H7 (cell line): ENCODE measurements at places on chromosomes 11 and 22.
A peak's percentile ranks its signal among the peaks of the same experiment; 100 is the strongest.

- no peak for DNase-seq
Observed at GRCh38 chr22:34437140-34437539, 516.9 kb upstream of the LARGE1 start.

DNA sequence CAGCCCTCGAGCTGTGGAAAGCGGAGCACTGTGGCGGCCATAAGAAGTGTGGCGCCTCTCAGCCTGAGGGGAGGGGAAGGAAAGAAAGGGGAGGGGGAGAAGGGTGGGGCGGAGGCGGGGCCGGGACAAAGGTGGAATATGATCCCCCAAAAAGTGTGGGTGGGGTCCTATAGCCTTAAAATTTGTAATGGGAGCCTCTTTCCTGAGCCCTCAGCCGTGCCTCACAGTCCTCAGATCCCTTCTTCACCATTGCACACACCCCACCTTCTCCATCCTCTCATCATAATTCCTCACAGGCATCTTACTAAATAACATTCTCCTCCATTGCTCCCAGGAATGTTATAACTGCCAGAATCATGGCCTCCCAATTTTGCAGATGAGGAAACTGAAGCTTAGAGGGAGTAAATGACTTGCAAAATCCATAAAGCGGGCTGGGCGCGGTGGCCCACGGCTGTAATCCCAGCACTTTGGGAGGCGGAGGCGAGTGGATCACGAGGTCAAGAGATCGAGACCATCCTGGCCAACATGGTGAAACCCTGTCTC lies 600 bp upstream of the RAB6A start:
- no peak for DNase-seq

DNA sequence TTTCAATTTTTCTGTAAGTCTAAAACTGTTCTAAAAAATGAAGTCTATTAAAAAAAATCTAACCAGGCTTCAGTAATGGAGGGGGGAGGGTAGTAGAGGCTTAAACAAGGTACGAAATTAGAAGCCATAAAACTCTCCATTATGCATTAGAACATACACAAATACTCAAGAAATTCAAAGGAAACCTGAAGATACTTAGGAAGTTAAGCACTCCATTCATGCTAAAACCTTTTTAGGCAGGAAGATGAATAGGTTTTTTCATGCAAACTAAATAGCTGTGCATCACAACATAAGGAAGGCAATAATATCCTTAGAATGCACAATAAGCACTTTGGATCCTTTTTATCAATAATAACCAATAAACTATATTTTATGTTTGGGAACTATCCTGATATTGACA lies 2.4 kb downstream of the RAB6A start:
- DNase-seq = no peak

DNA sequence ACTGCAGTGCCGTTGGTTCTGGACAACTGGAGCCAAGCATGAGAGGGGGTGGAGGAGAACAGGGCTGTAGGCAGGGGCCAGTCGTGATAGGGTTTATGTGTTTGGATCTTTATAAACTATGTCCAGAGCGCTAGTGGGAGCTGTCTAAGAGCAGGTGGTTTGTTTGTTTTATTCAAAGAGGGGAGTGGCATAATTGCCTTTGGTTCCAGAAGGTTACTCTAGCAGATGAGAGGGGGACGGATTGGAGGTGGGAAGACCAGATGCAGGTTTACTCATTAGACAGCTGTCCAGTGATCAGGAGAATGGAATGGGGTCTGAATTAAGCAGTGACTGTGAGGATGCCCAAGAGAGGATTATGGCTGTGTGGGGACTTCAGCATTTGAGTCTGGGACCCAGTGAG lies 109.3 kb upstream of the TBCEL start:
- no peak for DNase-seq

DNA sequence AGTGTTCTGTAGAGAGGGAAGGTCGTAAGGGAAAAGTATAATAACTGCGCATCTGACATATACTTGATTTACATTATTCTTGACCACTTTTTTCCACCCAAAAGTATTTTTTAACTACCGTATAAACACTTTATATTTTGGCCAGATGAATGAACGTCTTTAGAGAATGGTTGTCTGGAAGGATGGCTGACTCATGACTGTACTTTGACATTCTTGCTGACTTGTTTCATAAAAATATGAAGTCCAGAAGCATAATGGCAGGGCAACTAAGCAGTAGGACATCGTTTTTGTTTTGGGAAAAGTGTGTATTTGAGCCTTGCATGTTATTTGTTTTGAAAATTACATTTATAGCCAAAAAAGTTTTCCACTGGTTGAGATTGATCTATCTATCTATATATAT lies 110.0 kb downstream of the OSBP2 start:
- DNase-seq = no peak

GRCh38 chr22:23523713-23524112 lies 56.4 kb downstream of the IGLL1 start:
- peak; percentile 26 for DNase-seq
